ENCODE measurements at places on chromosomes 6 and 20. TPM values are rescaled to one million over a fixed set of nuclear protein-coding genes. Genes with fewer than 3 reads are reported as not detected.

EPPIN gene
- not detected for total RNA-seq

HAO1 gene
- not detected for total RNA-seq

KHDC1L gene
- total RNA-seq, result not detected

KCNK15 gene
- 1.1 TPM for total RNA-seq

FLRT3 gene
- total RNA-seq, result not detected

PLA2G7 gene
- not detected for total RNA-seq

GRCh38 chr20:10090588-10091166 lies 55.9 kb downstream of the ANKEF1 start:
- no peaks in the 10 kb centered on the region for H3K4me1 ChIP-seq
- no peaks in the 10 kb centered on the region for H3K36me3 ChIP-seq
- no peak overlapping the region for H3K27ac ChIP-seq

DNA sequence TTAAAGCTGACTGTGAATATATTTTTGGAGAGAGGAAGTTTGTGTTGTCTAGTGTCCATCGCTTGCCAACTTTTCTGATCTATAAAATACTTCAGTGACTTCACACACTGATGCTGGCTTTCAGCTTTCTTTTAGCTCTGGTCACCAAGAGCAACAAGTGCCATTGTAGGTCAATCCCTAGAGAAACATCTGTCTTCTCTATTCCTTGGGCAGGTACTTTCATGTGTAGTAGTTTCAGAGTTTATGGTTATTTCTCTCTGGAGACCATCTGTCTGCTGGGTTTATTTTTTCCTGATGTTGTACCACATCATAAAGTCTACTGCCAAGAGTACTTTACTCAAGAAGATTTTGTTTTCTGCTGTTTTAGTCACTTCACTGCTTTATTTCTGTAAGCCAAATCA lies 249.9 kb downstream of the KHDC1L start:
- H3K4me1 ChIP-seq, result peaks cover 6% of the 10 kb centered on the region
- H3K36me3 ChIP-seq, result no peaks in the 10 kb centered on the region
- H3K27me3 ChIP-seq, result no peaks in the 10 kb centered on the region
- no peak overlapping the region for H3K4me3 ChIP-seq

DNA sequence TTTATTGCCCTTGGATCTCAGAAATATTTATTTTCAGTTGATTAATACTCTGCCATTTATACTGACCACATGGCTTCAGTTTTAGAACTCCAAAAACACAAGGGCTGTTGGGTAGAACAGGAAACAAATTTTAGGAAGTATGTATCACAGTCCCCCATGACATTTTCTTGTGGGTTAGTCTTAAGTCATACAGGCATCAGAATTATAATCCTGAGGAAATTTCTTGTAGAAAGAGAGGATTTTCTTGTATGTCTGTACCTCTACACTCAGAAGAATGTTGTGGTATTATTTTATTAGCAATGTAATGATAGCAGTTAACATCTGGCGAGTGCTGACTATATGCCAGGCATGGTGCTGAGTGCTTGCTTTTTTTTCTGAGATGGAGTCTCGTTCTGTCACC lies 302.9 kb downstream of the CLIC5 start:
- H3K27me3 ChIP-seq, result no peaks in the 10 kb centered on the region
- no peaks in the 10 kb centered on the region for H3K36me3 ChIP-seq
- H3K27ac ChIP-seq, result no peak overlapping the region
- no peak overlapping the region for H3K4me3 ChIP-seq
- peaks cover 38% of the 10 kb centered on the region for H3K4me1 ChIP-seq

DNA sequence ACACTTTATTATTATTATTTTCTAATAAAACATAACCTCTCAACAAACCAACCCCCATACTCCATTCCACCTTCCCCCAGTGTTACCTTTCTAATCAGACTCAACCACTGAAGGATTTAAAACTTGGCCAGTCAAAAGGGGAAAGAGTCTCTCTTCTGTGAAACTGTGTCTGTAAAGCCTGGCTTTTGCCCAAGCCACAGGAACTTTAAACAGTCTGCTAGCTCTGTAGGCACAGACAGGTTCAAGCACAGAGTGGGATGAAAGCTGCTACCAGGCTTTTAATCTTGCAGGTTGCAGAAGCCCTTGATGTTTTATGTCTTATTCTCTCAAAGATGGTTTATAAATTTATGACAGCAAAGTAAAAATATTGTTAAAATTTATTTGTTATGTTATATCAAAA lies 585.7 kb downstream of the TENT5A start:
- no peak for DNase-seq
- no peaks in the 10 kb centered on the region for H3K27me3 ChIP-seq
- H3K36me3 ChIP-seq, result no peaks in the 10 kb centered on the region

DNA sequence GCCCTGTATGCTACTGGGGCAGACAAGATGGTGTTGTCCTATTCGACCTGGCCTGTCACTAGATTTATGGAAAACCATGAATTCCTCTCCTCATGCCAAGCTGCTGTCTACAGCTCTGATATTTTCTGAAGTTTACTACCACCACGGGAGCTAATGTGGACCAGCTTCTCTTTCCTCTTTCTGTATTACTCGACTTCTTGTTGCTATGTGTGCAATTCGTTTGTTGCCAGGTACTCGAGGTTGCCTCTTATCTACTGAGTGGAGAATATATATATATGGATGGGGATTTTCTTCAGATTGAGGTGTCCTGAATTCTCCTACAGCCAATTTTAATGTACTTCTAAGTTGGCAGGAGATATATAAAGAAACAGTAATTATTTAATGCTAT lies 34.7 kb downstream of the MAN1A1 start:
- peak overlapping the region; percentile 99 for H3K27ac ChIP-seq
- peaks cover 19% of the 10 kb centered on the region for H3K36me3 ChIP-seq
- no peaks in the 10 kb centered on the region for H3K27me3 ChIP-seq
- peaks cover 69% of the 10 kb centered on the region for H3K4me1 ChIP-seq
- DNase-seq, result no peak

DNA sequence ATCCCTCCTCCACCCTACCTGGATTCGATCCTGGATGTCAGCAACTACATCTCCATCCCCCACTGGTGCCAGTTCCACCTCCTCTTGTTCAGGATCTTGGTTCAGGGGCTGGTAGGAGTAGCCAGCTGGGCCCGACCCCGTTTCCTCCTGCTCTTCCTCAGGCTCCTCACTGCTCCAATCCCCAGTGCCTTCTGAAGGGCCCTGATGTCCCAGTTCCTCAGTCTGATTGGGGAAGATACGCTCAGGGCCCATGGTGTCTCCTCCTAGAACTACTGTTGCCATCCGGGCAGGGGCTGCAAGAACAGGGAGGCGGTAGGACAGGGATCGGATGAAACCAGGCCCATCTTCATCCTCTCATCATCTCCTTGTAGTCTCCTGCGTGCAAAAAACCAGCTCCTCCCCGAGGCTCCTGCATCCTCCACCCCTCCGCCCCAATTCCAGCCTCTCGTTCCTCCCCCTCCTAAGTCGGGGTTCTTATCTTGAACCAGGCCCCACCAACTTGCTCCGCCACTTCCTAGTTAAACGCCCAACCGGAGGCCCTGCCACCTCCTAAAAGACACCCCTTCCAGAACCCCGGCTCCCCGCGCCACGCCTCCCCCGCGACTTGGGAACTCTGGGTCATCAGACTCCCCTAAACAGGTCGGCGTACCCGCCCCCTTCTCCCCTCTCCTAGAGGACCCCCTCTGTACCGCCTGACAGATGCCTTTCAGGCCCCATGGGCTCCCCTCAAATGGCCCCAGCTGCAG lies 476 bp downstream of the MEA1 start:
- H3K27me3 ChIP-seq, result peaks cover 2% of the 10 kb centered on the region
- H3K4me3 ChIP-seq, result peak overlapping the region; percentile 93
- H3K36me3 ChIP-seq, result peaks cover 35% of the 10 kb centered on the region
- no peak for DNase-seq

GRCh38 chr6:36127462-36128016 lies 2.8 kb upstream of the MAPK13 start:
- peaks cover 72% of the 10 kb centered on the region for H3K4me1 ChIP-seq
- no peak overlapping the region for H3K4me3 ChIP-seq
- no peak for DNase-seq

- no peak for DNase-seq
- no peak overlapping the region for H3K27ac ChIP-seq
- H3K36me3 ChIP-seq, result no peaks in the 10 kb centered on the region
- peaks cover 18% of the 10 kb centered on the region for H3K4me1 ChIP-seq
- H3K27me3 ChIP-seq, result no peaks in the 10 kb centered on the region
These were observed 80.5 kb upstream of the SYNDIG1 start for GRCh38 chr20:24388828-24389380.

DNA sequence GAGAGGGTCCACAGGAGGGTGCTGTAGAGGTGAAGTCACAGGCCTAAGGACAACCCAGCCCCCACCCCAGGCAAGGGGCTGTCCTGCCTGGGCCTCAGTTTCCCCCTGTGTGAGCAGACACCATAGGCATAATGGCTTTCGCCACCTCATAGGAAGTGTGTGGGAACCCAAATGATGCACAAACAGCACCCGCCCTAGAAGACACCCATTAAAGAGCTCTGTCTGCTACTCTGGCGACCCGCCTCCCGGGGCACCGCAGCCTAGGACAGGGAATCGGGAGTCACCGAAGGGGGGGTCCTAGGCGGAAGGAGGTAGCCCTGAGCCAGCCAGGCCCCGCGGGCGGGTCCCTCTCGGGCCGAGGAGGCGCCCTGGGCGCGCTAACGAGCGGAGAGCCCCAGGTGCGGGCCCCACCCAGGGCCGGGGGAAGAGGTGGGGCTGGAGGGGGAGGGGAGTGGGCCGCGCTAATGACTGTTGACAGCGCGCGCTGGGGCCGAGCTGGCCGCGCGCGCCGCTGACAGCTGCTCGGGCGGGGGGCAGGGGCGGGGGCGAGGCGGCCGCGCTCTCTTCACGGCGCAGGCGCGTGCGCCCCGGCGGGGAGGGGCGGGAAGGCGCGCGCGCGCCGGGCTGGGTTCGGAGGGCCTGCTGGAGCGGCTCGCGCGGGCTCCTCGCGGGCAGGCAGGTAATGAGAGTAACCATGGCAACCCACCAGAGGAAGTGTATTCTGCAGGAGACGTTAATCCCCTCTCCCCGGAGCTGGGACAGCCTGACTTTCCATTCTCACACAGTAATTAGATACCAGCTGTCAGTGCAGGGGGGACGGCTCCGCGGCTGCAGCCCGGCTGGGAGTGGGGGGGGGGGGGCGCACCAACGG lies 48.9 kb downstream of the NOL4L start:
- H3K27ac ChIP-seq, result peak overlapping the region; percentile 90
- H3K4me1 ChIP-seq, result peaks cover 84% of the 10 kb centered on the region
- peak; percentile 76 for DNase-seq
- H3K36me3 ChIP-seq, result peaks cover 3% of the 10 kb centered on the region

- H3K36me3 ChIP-seq, result peaks cover 3% of the 10 kb centered on the region
- no peak overlapping the region for H3K27ac ChIP-seq
- no peak for DNase-seq
These were observed 1.9 kb downstream of the PTK7 start for GRCh38 chr6:43077981-43078511.

Measured in activated T-helper 1 cell treated with anti-CD3 and anti-CD28 coated beads, Interleukin-12 subunit alpha, Interleukin-12 subunit beta, Interleukin-2, Interleukin-4 antibody, amounts not matched to agents 30 ng/mL and 10 ng/mL and 1 ng/mL, durations not matched to agents 14 hours and 24 hours and 36 hours (primary cell).